Vagina (tissue), 2 donors: ENCODE measurements at places on chromosomes 6 and 20. TPM values are rescaled to one million over a fixed set of nuclear protein-coding genes. Genes with fewer than 3 reads are reported as not detected.

The TP53TG5 gene
- total RNA-seq = not detected

The TTK gene
- 2.5 TPM for total RNA-seq

- peaks cover 79% of the 10 kb centered on the region for H3K4me1 ChIP-seq
- H3K27ac ChIP-seq = peak overlapping the region; percentile 78
- H3K4me3 ChIP-seq = no peak overlapping the region
Observed at GRCh38 chr20:34525342-34525708, 9.1 kb downstream of the DYNLRB1 start.

DNA sequence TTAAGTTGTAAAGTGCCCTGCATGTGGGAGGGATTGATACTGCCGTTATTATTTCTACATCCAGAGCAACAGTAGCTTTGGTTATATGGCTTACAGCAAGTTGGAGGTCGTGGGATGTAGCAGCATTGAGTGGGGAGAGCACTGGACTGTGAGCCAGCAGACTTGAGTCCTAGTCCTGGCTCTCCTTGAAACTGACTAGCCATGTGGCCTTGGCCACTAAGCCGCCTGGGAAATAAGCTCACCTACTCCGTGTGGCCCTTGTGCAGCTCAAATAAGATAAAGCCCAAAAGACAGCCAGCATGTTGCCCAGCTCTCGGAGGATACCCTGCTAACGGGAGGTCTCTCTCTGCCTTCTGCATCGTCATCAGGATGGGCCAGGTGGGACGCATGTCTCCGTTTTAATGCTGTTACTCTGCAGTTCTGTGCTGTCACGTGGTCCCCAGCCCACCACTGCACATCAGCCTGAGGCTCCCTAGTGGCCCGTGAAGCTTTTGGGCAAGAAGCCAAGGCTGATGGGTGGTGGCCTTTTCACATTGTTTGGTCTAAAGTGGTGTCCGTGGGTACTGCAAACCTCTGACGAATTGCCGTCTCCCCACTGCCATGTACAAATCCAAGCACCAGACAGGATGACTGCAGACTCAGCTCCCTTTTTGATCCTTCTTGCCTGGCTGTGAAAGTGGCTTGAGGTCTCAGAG is 7.9 kb downstream of the EPB41L1 start:
- no peak overlapping the region for H3K4me3 ChIP-seq
- no peak for DNase-seq
- no peaks in the 10 kb centered on the region for H3K36me3 ChIP-seq
- no peaks in the 10 kb centered on the region for H3K27me3 ChIP-seq
- no peak overlapping the region for H3K27ac ChIP-seq
- H3K4me1 ChIP-seq = peaks cover 6% of the 10 kb centered on the region

DNA sequence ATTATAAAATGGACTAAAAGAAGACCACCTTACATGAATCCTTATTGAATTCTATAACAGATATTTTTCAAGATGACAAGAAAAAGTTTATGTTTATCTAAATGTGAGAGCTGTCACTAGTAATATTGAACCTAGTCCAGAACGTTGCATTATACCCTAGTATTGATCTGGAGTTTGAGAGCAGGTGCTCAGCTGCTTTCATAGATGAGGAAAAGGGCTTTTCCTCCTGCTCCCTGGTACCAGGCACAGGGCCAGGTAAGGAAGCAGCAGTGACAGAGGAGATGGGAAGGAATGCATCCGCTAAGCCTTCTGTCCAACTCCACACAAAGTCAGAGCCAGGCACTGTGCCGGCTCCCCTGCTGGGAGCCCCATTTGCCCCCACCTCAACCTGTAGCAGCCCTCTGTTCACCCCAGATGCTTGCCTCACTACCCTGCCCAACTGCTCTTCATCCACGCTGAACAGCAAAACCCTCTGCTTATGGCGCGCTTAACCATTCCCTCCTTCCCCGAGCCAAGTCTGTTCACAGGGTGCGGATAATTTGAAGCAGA is 393.1 kb downstream of the FRK start:
- DNase-seq = no peak
- H3K4me1 ChIP-seq = no peaks in the 10 kb centered on the region
- H3K27me3 ChIP-seq = no peaks in the 10 kb centered on the region
- H3K27ac ChIP-seq = no peak overlapping the region
- no peaks in the 10 kb centered on the region for H3K36me3 ChIP-seq
